AG08396 (cell line): ENCODE measurements at places on chromosomes 3 and 15.

GRCh38 chr3:123609063-123609462 is 24.2 kb upstream of the HACD2 start:
- DNase-seq, result no peak

DNA sequence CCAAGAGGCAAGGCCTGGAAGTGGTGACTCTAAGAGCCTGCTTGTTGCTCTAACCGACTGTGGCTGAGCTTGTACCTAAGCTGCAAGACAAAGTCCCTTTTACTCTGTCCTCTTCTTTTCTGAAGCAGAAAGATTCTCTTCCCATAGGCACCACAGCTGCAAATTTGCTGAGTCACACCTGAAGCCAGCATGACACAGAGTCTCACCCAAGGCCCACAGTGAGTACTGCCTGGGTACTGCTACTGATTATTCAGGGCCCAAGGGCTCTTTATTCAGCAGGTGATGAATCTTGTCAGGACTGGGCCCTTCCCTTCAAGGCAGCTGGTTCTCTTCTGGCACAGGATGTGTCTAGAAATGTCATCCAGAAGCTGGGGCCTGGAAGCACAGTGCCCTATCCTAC is 18.9 kb upstream of the TIGIT start:
- no peak for DNase-seq

DNA sequence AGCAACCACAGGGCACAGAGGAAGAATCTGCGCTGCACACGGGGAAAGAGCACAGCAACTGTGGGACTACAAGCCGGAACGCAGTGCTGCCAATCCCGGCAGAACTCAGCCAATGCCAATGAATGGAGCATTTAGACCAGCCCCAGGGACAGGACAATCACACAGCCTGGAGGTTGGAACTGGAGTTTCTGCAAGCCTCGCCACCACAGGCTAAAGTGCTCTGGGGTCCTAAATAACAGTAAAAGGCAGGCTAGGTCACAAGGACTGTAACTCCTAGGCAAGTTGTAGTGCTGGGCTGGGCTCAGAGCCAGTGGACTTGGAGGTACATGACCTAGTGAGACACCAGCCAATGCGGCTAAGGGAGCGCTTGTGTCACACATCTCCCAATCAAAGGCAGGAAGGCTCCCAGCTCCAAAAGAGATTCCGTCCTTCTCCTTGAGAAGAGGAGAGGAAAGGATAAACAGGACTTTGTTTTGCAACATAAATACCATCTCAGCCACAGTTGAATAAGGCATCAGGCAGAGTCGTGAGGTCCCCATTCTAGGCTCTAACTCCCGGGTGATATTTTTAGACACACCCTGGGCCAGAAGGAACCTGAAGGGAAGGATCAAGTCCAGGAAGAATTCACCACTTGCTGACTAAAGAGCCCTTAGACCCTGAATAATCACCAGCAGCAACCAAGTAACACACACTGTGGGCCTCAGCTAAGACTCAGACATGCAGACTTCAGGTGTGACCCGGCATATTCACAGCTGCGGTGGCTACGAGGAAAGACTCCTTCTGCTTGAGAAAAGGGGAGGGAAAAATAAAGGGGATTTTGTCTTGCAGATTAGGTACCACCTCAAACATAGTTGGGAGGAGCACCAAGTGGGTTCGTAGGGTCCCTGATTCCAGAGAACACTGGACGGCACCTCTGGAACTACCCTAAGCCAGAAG is 85.5 kb upstream of the XXYLT1 start:
- DNase-seq, result no peak

GRCh38 chr3:129085818-129086217 is 25.2 kb downstream of the GP9 start:
- no peak for DNase-seq

- DNase-seq, result no peak
Measured at GRCh38 chr3:64354956-64355355, 129.7 kb upstream of the PRICKLE2 start.

DNA sequence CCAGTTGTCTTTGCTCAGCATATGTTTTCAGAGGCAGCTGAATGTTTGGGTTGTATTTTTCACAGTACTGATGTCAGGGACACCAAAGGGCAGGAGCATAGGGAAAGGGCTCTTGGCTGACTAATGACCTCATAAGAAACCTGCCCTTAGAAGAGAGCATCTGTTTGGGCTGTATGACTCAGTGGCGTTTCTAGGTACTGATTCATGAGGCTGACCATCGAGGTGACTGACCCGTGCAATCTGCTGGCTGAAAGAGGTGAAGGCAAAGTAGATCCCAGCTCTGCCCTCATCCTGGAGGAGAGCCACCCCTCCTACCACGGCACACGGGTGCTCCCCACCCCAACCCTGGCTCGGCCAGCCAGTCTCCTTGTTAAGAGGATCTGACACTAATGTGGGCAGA is 8.3 kb downstream of the LMCD1 start:
- DNase-seq, result peak; percentile 77

DNA sequence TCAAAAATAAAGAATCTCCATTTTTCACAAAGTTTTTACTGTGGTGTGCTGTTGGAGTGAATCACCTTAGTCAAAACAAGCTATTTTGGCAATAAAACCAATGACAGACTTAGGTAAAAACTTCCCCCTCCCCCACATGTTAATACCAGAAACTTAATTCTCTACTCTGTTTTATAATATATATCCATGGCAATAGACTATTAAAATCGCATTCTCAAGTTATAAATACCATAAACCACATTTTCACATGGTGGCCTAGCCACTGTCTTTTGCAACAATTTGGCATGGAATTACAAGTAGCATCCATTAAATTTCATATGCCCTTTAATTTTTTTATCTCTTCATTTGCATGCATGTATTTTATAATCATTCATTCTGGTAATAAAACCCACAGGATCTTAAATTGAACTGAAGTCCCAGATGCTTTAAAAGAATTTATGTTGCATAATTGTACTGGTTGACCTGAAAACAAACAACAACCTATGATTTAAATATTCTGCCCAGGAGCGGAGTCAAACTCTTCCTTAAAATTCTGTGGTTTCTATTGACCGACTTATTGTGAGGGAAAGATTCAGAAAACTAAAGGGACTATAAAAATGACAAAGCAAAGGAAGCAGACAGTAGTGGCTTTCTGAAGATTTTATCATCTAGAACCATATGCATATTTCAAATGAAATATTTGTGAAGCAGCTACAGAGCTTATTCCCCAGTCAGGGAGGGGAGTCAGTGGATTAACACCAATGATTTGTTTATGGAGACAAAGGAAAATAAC is 229.0 kb upstream of the TBL1XR1 start:
- no peak for DNase-seq

DNA sequence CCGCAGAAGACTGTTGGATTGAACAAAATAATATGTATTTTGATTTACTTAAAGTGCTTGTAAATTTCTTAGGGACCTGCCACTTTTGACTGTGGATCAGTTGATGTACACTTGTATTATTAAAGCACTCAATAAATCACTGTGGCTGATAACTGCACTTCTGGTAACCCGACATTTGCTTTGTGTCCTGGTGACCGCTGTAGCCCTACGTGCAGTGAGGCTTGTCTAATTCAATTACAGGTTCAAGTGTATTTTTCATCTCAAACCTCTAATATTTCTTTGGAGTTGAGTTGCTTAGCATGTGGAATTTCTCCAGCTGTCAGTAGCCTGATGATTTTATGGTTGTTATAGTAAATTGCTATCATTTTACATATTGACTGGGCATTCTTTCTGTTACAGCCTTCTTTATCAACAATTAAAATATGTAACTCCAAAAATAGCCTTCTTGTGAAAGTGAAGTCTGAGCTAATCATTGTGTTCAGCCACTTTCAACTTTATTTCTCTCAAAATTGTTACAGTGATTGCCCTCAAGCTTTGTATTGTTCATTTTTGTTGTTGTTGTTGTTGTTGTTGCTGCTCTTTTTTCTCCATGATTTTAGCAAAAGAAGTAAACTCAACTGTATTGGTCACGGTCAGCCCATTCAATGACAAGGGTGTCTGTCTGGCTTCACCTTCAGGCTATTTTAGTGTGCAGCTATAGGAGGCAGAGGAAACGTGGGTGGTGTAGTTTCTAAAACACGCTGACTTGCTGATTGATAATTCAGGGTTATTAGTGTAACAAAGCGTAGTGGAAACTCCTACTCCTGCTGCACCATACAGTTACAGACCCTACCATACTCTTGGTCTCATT is 215.1 kb upstream of the UBE2E1 start:
- no peak for DNase-seq

GRCh38 chr3:184016811-184017671 is 643 bp downstream of the ABCC5 start:
- DNase-seq, result peak; percentile 90

- DNase-seq, result no peak
Measured at GRCh38 chr15:74197176-74197965, 5.2 kb downstream of the STRA6 start.

- DNase-seq, result no peak
Measured at GRCh38 chr3:54353946-54354345, 231.6 kb downstream of the CACNA2D3 start.

- no peak for DNase-seq
Measured at GRCh38 chr3:42490243-42490642, 12.2 kb upstream of the VIPR1 start.
